ENCODE measurements at places on chromosomes 2 and 18.

DNA sequence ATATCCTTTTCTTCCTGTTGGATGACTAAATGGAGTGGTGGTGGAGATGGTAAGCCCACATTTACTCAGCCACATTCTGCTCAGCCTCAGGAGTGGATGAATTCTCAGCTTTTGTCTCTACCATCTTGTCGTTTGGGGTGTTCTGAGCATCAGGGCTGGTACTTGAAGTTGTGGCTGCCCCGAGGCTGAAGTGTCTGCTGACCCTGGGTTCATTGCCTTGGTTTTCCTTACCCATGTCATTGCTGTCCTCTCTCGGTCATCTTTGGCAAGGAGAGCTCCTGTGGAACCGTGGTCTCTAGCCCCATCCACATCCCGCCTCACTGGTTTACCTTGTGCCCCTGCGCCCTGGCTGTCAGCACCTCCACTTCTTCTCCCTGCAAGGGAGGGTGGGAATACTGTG is 71.9 kb downstream of the GPR39 start:
- DNase-seq, result no peak

DNA sequence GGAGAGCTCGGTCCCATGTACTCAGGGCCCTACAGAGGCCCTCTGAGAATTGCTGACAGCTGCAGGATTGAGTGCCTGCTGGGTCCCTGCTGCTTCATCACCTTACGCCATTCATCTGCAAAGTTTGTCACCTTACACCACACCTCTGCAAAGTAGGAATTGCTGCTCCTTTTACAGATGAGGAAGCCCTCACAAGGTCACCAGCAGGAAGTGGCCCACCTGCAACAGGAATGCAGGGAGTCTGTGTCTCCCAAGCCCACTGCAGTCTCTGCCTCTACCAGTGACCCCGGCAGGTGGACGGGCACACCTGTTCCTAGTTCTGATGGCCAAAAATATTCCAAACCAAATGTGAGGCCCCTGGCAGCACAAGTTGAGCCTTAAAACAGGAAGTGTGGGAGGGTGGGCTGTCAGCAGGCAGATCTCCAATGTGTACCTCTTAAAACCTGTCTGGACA is 441.4 kb downstream of the NBAS start:
- DNase-seq, result no peak

- no peak for DNase-seq
Measured at GRCh38 chr2:128695646-128696220, 377.1 kb upstream of the HS6ST1 start.

DNA sequence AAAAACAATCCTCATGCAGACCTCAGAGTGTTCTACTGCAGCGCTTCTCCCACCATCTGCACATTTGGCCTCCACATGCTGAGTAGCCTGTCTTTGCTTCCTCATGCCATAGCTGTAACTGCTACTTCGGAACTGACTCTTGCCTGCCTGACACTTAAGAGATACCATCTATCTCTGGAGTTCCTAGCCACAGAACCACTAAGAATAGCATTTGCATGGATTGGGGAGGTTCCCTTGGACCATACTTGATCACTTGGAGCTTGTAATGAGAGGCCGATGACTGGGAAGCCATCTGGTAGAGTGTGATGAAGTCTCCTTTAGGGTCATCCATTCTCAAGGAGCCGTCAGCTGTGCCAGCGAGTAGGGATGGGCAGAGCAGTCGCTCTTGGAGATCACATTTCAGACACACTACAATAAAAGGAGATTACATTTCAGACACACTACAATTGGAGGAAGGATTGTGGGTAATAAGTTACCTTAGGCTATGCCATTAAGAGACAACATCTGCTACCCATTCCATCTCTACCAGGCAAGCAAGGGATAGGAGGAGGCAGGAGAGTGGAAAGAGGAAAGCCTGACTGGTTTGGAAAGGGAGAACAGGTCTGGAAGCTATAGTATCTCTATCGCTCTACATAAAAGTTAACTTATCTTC is 21.8 kb downstream of the DOK1 start:
- peak; percentile 85 for DNase-seq

DNA sequence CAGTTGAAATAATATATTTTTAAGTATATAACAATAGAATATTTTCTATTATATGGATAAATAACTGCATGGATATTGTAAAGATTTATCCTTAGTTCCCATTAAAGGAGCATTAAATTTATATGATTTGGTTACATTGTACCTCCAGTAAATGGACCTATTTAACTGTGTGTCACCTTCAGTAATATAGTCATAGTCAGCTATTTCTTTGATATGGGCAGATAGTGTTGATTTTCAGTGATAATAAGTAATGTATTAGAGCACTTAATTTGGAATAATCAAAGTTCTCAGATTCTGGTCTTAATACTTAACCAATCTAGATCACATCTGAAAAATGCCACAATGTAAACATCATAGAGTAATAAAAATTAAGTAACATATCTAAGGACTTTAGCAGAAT is 1527.3 kb upstream of the NXPH2 start:
- DNase-seq, result no peak

GRCh38 chr18:70234667-70235459 is 29.4 kb upstream of the RTTN start:
- peak; percentile 53 for DNase-seq

GRCh38 chr2:237178396-237178795 is 92.7 kb downstream of the COPS8 start:
- peak; percentile 85 for DNase-seq

- DNase-seq, result peak; percentile 31
Measured at GRCh38 chr2:10957391-10957790, 45.7 kb downstream of the KCNF1 start.

GRCh38 chr2:134943540-134943939 is 24.9 kb downstream of the CCNT2 start:
- DNase-seq, result no peak

- DNase-seq, result no peak
Measured at GRCh38 chr2:224429441-224429810, 27.5 kb upstream of the FAM124B start.

GRCh38 chr18:13700153-13700552 is 26.2 kb downstream of the FAM210A start:
- no peak for DNase-seq

DNA sequence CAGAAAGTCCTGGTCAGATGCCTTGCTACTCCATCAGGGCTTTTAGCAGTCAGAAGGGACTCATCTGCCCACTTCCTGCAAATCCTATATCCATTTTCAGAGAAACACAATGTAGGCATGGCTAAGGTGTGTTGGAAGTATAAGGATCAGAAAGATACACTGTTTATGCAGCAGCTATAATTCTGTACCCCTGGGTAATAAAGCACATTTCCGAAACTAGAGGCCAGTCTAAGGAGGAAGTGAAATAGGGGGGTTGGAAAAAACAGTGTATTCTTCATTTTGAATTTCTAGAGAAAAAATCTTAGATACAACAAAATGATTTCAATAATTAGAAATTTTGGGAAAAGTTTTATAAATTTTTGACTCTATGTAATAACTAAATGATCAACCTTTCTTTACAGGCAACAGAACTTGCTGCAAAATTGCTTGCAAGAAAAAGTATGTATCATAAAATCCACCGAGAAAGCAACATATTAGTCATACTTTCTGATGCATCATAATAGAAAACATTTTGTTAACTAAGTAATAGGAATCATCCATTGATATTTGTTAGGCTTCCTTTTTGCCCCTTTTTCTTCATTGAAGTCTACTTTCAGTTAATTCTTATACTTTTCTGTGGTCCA is 47.4 kb downstream of the FSIP2 start:
- no peak for DNase-seq
